ENCODE measurements at places on chromosomes 2 and 18.

- DNase-seq = no peak
Measured at GRCh38 chr2:200259577-200259957, 46.9 kb upstream of the SPATS2L start.

- no peak for DNase-seq
Measured at GRCh38 chr18:63229971-63230370, 89.6 kb downstream of the BCL2 start.

GRCh38 chr2:127582863-127583861 is 47.7 kb downstream of the MYO7B start:
- DNase-seq = no peak

- DNase-seq = no peak
Measured at GRCh38 chr2:233964581-233964980, 47.4 kb downstream of the TRPM8 start.

DNA sequence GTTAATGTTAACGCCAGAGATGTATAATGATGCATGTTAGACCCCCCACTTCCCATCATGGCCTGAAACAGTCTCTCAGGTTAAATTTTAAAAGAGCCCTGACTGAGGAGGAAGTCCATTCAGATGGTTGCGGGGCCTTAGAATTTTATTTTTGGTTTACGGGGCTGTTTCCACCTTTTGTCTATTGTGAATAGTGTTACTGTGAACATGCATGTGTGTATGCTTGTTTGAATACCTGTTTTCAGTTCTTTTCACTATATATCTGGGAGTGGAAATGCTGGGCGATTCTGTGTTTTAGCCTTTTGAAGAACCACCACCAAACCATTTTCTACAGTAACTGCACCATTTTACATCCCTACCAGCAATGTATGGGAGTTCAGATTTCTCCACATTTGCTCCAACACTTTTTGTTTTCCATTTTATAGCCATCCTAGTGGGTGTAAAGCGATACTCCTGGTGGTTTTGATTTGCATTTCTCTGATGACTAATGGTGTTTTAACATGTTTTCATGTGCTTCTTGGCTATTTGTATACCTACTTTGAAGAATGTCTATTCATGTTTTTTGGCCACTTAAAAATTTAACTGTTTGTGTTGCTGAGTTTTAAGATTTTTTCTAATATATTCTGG is 133.0 kb downstream of the MYO3B start:
- no peak for DNase-seq

GRCh38 chr2:152485954-152486736 is 151.2 kb downstream of the FMNL2 start:
- DNase-seq = no peak

GRCh38 chr2:19371996-19372582 is 13.7 kb upstream of the OSR1 start:
- no peak for DNase-seq

GRCh38 chr2:39547811-39548719 is 111.0 kb upstream of the MAP4K3 start:
- no peak for DNase-seq

DNA sequence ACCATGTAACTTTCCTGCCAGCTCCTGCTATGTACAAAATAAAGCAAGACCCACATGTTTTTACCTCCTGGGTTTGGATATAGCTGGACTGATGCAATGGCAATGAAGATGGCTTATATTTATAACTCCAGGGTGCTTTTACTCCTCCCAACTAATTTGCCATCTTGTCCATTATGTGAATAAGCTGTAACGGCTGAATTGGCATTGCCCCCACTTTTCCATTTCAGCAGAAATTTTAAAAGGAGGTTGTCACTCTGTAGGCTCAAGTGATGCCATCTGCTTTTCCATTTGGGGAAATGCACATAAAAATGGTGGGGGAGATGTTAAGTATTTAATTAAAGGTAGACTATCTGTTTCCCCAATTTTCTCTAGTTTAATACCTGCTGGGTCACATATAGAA is 345.5 kb downstream of the ERBB4 start:
- no peak for DNase-seq

GRCh38 chr2:176653479-176654443 is 384.5 kb downstream of the MTX2 start:
- no peak for DNase-seq

DNA sequence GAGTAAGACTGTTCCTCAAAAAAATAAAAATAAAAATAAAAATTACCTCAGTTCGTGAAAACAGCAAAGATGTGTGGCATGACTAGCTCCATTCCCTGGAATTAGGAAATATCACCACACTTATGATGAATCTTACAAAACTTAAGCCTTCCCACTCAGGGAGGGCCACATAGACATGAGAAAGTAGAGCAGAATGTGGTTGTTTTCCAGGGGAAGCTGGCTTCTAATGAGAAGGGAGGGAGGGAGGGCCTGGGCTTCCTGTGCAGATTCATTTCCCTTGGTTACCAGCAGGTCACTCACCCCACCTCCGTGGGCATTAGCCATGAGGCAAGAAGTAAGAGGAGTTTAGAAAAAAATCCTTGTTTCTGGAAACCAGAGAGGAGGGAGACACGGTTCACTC is 95.9 kb upstream of the RMDN2 start:
- DNase-seq = no peak

- DNase-seq = no peak
Measured at GRCh38 chr2:212669761-212670160, 131.2 kb upstream of the ERBB4 start.

GRCh38 chr2:148167855-148168254 is 147.0 kb downstream of the MBD5 start:
- DNase-seq = no peak

DNA sequence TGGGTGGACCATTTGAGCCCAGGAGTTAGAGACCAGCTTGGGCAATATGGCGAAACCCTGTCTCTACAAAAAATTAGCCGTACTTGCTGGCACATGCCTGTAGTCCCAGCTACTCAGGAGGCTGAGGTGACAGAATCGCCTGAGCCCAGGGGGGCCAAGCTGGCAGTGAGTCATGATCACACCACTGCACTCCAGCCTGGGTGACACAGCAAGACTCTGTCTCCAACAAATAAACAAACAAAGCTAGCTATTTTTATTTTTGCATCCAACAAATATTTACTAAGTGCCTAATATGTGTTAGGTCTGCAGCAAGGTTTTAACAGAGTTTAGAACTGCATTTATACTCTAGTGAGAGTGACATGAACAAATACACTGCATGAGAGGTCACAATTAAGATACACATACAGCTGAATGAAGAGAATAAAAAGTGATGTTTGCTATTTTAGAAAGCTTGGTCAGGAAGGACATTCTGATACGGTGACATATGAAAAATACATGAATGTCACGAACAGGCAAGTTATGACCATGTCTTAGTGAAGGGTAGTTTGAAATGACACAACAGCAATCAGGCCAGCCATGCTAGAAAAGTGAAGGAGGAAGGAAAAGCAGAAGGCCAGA is 83.2 kb upstream of the FRZB start:
- DNase-seq = no peak

- DNase-seq = no peak
Measured at GRCh38 chr2:232854082-232854481, 16.0 kb upstream of the SNORC start.

GRCh38 chr2:15893689-15894480 is 46.5 kb upstream of the MYCN start:
- DNase-seq = no peak

DNA sequence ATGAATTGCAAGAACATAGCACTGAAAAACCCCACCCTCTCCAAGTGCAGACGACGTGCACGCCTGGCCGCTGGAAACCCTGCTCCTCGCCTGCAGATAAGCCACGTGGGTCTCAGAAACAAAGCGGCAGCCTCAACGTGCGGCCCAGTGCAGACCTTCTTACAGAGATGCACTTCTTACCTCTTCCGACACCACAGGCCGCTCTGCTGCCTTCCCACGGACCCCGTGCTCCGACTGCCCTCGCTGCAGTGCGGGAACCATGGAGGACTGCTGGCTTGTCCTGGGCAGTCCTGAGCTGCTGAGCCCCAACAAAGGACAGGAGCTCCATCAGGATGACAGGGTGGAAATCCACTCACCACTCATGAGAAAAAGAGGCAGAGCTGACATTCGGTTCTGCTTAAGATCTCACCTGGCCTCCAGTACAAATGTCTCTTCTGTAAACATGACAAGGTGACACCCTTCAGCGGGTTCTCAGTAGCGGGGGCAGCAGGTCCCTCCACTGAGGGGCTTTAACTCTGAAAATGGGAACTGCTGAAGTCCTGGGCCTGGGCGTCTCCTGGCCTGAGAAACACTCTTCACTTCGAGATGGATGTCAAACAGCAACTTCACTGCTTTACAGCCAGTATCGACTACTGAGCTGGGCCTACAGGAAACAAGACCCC is 6.2 kb downstream of the COPS9 start:
- DNase-seq = no peak

DNA sequence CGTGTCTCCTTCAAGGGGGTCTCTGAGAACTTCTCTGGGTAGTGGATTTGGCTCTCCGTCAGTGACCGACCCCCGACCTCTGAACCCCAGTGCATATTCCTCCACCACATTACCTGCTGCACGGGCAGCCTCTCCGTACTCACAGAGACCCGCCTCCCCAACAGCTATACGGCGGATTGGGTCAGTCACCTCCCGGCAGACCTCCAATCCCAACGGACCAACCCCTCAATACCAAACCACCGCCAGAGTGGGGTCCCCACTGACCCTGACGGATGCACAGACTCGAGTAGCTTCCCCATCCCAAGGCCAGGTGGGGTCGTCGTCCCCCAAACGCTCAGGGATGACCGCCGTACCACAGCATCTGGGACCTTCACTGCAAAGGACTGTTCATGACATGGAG is 168.2 kb downstream of the PKP4 start:
- no peak for DNase-seq

Data from activated naive CD4-positive, alpha-beta T cell (primary cell).